Brain microvascular endothelial cell (primary cell): ENCODE measurements at places on chromosomes 7 and 10.

GRCh38 chr7:46810986-46811385 is 770.9 kb downstream of the TNS3 start:
- DNase-seq: no peak

GRCh38 chr10:35882422-35883150 is 240.5 kb upstream of the FZD8 start:
- DNase-seq: no peak

- peak; percentile 36 for DNase-seq
Measured at GRCh38 chr10:79129361-79129997, 60.7 kb downstream of the ZMIZ1 start.

GRCh38 chr10:121032460-121032859 is 181.3 kb downstream of the WDR11 start:
- DNase-seq: no peak

DNA sequence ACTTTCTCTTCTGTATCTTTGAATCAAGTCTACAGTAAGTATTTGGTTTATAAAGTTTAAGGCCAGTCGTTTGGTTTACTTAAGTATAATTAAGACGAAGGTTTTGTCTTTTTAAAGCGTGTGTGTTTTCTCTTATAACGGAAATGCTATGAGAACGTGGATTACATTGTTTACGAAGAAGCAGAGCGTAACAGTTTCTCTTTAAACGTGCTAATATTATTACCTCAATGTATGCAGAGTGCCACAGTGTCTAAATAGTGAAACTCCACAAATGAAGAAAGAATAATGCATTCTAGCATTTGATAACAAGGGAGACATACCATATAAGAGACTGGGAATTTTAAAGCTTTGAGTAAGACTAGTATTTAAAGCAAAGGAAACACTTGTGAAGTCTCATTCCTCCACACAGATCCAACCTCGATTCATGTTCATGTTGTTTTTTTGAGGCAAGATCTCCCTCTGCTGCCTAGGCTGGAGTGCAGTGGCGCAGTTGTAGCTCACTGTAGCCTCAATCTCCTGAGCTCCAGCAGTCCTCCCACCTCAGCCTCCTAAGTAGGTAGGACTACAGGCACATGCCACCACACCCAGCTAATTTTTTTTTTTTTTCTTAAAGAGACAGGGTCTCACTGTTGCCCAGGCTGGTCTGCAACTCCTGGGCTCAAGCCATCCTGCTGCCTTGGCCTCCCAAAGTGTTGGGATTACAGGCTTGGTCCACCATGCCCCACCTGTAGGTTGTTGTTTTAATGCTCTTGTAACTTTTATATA is 75.1 kb downstream of the ANKRD61 start:
- peak; percentile 25 for DNase-seq

DNA sequence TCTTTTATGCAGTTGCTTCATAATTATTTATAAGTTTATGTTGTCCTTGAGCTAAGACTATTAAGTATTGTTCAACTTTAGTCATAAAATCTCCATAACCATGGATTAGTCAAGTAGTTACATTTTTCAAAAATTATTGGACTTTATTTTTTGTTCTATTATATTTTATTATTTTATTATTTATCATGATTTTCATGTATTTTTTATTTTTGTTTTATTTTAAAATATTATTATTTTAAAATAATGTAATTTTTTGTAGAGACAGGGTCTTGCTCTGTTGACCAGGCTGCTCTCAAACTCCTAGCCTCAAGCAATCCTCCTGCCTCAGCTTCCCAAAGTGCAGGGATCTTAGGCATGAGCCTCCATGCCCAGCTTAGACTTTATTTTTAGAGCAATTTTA is 102.3 kb downstream of the NOC3L start:
- no peak for DNase-seq

DNA sequence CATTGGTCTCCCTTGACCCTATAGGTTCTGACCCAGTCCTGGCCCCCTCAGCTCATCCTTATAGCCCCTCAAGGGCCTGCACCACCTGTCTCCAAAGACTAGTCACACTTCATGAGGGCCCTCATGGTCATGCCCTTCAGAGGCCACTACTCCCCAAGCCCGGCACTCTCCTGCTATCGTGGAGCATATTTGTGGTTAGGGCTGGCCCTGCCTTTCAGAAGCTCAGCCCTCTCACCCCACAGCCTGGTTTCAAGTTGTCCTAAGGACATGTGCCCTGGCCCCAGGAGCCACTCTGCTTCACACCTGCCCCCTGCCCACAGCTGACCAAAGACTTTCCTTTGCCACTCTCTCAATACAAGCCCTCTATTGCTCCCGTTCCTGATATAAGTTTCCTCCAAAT is 60.3 kb upstream of the LBX1 start:
- no peak for DNase-seq

GRCh38 chr10:71750124-71750841 is 23.0 kb downstream of the VSIR start:
- no peak for DNase-seq

DNA sequence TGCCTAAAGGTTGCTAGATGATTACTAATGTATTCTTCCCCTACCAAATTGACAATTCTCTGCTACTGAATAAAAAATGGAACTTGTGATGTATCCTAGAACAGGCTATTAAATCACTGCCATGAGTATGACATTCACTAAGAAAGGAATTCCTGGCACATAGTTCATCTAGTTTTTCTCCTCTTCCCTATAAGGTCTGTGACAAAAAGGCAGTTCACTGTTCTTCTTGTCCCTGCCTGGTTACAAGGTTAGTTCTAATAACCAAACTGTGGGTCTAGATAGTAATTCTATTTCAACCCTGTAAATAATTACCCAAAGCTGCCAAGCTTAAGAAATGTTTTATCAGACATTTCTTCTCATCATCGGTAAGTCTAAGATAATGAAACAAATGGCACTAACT is 245.6 kb downstream of the BICC1 start:
- no peak for DNase-seq

GRCh38 chr7:23183279-23184012 is 1.6 kb downstream of the NUP42 start:
- no peak for DNase-seq

- no peak for DNase-seq
Measured at GRCh38 chr10:75003891-75004290, 107.6 kb upstream of the SAMD8 start.
